ENCODE measurements at places on chromosomes 2 and 18.

DNA sequence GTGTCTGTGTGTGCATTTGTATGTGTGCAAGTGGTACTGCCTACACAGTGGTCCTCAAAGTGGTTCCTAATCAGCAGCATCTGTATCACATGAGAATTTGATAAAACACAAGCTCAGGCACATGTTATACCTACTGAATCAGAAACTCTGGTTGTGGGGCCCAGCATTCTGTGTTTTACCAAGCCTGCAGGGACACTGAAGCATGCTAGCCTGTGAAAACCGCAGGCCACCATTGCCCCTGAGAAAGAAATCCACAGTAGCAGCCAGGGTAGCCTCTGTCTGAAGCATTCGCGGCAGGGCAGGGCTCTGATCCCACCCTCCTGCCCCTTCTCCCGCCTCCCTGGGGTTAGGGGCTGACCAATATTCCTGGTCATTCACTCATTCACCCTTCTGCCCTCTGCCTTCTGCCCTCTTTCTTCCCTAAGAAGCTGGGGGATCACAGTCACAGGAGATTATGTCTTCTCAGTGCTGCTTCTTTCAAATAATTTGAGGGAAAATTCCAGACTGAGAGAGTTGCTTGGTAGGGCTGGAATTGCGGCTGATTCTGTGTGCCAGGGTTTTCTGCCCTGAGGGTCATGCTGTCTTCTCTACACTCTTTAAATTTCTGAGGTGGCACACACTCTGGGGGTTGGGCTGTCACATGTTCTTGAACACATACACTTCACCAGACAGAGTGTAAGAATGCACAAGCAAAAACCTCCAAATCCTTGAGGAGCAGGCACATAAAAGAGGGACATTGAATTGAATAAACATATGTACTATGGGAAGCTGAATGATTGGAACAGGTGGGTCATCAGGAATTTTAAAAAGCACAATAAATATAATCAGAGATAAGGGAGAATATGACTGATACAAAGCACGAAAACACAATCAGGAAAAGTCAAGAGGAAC is 126.6 kb upstream of the SEC11C start:
- DNase-seq: no peak

GRCh38 chr2:174529916-174530315 is 43.1 kb upstream of the GPR155 start:
- no peak for DNase-seq

DNA sequence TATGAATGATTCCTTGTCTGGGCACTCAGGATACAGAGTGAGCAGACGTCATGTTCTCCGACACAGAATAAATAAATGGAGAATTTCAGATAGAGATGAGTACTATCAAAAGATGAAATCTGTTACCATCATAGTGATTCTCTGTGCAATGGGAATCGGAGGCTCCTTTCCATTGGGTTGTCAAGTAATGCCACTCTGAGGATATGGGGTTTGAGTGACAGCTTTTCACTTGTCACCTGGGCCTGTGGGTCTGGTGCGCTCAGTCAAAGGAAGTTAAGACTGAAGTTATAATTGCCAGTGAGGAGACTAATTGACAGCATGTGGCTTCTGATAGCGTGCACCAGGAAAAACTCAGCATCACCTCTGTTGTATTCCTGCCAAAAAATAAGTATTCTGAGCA is 387.2 kb downstream of the SOX11 start:
- no peak for DNase-seq

DNA sequence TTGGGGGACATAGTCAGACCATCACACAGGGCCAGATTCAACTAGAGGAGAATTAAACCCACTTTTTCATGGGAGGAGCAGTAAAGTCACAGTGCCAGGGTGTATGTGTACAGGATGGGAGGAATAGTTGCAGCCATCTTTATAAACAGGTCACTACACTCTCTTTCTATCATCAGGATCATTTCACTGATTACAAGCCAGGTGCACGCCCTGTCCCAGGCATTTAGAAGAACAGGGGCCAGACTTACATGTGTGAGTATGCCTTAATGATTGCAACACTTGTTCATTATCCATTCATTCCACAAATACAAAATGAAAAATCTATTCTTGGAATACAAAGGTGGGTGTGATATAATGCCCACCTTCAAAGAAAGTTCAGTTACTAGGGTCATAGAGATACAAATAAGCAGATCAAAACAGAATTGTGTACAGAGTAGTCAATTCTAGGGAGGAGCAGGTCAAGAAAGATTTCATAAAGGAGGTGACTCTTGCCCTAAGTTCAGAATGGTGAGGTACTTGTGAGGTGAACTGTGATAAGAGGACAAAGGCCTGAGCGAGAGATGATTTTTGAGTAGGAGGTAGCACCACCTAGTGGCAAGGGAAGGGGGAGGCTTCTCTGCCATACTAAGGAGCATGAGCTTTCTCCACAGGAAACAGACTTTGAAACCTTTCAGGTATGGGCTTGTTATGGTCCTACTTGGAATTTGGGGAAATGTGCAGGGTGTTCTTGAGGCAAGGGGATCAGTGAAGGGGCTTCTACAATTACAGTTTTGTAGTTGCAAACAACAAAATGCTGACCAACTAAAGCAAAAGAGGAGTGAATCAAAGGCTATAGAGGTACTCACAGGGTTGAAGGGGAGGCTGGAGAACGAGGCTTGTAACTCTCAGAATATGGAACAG is 156.3 kb downstream of the SUCLG1 start:
- DNase-seq: no peak

- DNase-seq: no peak
These were observed 42.4 kb upstream of the GRHL1 start for GRCh38 chr2:9909106-9909505.

DNA sequence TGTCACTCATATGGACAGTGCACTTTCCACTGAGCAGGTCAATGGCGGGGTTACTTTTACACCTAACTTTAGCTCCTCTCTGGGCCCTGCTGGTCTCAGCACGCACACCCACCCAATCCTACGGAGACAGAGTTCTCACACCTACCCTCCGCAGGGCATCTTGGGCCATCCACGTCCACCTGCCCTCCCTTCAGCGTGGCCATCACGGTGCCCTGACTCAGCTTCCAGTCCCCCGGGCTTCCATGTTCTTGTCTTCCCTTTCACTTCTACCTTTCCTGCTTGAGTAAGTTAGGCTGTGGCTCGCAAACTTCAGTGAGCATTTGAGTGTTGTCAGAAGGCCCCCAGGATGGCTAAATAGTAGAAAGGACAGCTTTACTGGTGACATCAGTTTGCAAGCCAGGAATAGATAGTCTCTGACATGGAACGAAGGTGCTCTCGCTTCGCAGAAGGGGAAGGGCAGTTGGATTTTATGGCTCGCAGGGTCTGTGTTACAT is 232.4 kb downstream of the SEPTIN10 start:
- DNase-seq: no peak

GRCh38 chr2:22283436-22283835 is 1101.5 kb upstream of the KLHL29 start:
- no peak for DNase-seq

GRCh38 chr18:76909439-76909838 is 87.1 kb downstream of the ZNF236 start:
- no peak for DNase-seq

DNA sequence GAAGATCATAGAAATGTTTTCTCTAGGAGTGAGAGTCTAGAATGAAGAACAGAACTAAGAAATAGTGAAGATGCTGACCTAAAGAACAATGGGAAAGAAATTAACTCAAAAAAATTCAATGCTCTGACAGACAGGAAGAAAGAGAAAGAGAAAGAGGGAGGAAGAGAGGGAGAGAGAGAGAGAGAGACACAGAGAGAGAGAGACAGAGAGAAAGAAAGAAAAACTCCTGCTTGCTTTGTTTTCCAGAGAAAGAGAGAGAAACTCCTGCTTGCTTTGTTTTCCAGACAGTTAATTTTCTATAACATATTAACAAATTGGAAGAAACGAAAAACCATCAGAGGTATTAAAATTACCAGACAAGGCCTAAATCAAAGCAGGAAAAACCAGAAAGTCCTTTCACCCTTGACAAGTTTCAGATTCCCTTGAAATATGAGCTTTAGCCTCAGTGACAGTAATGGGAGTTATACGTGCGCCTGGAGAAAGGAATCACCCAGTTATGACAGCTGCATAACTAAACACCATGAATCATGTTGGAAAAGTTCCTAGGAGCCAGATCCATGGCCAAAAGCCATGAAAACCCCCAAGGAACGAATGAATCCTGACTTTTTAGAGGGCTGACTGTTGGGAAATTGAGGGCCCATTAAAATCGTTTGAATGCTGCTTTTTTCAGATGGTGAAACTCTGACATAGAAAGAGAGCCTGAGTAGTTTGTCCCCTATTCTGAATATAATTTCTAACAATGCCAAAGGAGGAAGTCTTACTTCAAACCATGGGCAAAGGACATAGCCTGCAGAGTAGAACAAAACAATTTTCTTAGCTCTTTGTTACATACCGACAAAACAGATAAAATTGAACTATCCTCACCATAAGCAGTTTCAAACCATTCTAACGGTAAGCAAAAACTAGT is 228.6 kb upstream of the CHST9 start:
- no peak for DNase-seq

- DNase-seq: no peak
These were observed 40.2 kb downstream of the TMEM182 start for GRCh38 chr2:102801858-102802699.

- DNase-seq: no peak
These were observed 85.3 kb upstream of the ZNF397 start for GRCh38 chr18:35155398-35156117.

DNA sequence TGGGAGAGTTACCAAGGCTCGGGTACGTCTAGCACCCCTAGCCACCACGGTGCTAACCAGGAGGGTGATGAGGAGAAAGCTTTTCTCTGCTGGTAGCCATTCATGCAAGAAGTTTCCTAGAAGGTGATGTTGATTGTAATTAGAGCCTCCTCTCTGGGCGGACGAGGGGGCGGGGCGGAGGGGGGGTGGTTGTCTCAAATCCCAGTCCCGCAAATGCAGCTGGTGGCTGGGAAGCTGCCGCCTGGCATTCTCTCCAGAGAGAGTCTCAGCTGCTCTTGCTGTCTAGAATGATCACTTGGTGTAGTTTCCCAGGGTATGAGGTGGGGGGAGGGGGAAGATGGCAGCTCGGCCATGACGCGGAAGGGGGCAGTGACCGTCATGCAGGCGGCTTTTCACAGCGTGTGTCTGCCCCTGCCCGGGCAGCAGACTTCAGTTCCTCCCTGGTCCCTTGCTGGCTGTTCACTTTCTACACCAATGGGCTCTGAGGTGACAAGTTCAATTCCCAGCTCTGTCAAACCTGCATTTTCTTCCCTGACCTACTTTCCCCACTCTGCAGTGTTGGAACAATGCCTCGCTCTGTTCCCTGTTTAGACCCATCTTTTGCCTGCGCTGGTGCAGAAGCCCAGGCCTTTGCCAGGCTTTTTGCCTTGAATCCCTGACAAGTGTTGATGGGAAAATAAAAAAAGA is 61.5 kb upstream of the KLF7 start:
- no peak for DNase-seq

- DNase-seq: no peak
These were observed 26.6 kb upstream of the GLI2 start for GRCh38 chr2:120708944-120709607.

DNA sequence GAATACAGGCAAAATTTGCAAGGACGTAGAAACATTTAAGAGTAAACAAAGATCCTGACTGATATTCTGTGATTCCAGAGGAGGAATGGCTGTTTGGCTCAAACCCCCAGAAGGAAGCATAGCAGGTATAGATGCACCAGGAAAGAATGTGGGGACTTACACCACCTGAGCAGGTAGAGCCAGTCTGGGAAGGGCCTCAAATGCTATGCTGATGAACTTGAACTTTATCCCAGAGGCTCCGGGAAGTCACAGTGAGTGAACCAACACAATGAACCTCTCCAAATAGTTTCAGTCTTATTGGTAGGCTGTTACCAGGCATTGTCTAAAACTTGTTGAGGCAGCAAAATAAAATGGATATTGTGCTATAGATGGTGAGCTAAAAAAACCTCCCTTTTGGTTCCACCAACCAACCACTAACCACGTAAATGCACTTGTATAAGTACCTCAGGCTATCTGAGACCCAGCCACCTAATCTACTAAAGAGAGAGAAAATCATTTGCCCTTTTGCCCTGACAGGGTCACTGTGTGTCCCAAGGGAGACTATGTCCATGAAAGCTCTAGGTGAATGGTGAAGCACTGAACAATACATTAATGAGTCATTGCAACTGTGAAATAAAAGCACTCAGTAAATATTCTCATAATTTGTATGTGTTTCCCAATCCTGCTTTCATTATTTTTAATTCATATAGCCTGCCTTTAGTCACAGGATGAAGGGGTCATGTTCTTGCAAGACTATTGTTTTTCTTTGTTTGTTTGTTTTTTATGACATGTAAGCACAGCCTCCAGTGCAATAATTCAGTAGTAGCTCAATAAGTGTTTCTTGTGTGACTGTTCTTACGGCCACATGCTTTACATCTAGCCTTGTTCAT is 911.6 kb downstream of the EPHA4 start:
- no peak for DNase-seq

DNA sequence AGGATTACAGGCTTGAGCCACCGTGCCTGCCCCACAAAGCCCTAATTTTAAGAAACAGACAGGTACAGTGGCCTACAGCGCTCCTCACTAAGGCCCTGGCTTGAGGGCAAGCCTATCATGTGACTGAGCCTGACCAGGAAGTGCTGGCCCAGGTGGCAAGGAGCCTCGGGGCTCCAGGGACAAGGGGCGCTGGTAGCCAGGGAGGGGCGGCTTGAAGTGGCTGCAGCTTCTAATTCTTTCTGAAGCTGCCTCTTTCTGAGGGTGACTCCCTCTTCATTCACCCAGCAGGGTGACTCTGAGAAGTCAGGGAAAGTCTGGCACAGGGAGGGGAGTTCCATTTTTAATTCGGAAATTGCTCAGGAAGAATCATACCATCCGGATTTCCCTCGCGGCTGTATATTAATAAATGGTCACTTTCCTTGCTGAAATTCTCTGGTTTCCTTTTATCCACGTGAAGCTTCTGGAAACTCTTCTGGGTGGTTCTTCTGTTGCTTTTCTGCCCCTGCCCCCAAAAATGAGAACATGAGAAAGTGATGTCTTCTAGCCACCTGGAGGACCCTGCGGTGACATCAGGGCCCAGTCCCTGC is 115.7 kb downstream of the FAM210A start:
- DNase-seq: no peak

DNA sequence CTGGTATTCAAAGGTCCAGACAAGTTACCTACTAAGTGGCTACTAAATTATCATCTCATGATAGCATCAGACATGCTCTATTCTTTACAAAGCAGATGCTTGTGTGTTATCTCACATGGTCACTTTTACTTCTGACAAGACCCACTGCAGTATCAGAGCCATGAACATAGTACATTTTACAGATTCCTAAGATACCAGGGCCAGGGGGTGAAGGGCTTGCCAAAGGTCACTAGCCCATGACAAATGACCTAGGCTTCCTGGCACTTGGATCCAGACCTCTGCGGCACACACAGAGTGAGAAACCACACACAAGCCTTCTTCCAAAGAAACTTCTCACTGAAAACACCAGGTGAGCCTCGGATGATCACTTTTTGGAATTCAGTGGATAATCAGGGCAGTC is 446.8 kb downstream of the EIPR1 start:
- DNase-seq: no peak

DNA sequence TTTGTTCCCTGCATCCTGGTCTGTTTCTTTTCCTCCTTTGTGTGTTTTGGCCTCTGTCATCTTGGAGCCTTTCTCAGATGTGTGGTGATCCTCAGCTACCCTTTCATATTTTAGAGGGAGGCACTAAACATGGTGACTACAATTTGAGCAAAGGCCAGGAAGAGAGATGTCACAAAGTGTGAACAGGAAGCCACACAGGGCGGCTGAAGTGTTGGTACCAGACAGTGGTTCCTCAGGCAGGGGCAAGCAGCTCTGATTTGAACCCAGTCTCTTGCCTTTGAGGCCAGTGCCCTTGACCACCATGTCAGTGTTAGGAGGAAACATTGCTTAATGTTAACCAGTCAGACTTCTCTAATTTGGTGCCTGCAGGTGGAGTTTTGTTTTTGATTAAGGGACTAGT is 9.2 kb downstream of the LRRFIP1 start:
- no peak for DNase-seq

- no peak for DNase-seq
These were observed 1.0 kb downstream of the SPP2 start for GRCh38 chr2:234051374-234052070.
